Right kidney (tissue), 9 donors: ENCODE measurements at places on chromosomes 7 and 10.

GRCh38 chr10:104043854-104044253, 41.8 kb downstream of the COL17A1 start:
- DNase-seq, result no peak

DNA sequence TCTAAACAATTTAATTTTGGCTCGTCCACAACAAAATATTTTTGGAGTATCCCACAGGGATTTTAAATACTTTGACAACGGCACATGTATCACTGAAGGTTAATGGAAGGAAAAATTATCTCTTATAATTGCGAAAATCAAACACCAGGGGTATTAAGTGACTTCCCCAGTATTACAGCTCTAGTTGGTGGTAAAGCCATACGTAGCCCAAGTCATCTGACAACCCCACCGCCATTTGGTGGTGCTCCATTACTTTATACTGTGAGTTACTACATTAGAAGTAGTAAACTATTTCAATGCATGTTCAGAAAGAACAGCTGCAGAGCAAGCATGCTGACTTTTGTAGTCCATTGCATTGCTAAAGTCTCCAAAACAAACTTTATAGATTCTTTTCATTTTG, 179.7 kb downstream of the HGF start:
- DNase-seq, result no peak

- no peak for DNase-seq
Observed at GRCh38 chr10:97571622-97572021, 957 bp upstream of the ANKRD2 start.

GRCh38 chr10:6956562-6956961, 376.5 kb upstream of the PRKCQ start:
- no peak for DNase-seq

DNA sequence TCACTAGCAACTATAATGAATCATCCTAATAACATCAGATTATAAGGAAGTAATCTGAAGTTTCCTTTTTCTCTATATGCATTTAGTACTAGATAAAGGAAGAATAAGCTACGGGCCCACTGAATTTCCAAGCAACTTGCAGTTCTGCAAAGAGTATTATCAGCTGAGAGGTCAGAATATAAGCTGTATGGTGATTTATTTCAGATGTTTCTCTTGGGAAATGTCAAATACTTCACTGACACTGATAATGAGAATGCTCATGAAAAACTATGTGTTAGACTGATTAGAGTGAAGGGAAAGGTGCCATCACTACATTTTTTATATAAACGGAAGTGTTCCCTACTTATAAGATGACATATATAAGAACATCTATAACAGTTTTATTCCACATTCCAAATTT, 251.2 kb upstream of the HGF start:
- DNase-seq, result no peak

GRCh38 chr7:16989811-16990413, 108.1 kb upstream of the AGR3 start:
- DNase-seq, result peak; percentile 49

DNA sequence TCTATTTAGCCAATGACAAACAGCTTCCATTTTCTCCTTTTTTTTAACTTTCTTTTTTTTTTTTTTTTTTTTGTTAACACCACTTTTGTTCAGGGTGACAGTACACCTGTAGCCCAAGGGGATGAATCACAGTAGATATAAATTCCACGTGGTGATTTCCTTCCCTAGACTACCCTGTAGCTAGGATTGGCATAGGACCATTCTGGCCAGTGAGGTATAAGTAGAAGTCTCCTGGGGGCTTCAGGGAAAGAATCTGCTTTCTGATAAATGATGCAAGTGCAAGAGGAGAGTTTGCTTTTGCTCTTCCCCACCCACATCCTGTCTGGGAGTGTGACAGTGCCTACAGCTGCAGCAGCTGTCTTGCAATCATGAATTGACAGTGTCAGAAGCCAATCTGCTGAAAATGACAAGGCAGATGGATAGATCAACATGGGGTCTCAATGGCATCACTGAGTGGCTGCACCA, 63.2 kb upstream of the TOMM7 start:
- no peak for DNase-seq

GRCh38 chr10:68301790-68302502, 29.9 kb upstream of the HNRNPH3 start:
- DNase-seq, result peak; percentile 26
